GF-D8 (cell line): ENCODE measurements at places on chromosomes 13 and 19.

DNA sequence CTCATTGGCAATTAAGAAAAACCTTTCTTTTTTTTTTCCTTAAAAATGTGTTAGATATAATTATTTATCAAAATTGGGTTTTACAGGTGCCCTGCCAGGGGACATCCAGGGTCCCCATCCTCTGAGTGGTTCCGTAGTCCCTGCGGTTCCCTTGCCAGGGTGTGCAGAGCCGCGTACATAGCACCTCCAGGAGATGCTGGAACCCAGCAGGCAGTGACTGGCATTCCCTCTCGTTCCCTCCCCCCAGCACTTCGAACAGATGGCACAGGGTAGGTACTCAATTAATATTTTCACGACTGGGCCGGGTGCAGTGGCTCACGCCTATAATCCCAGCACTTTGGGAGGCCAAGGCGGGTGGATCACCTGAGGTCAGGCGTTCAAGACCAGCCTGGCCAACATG lies 82.0 kb downstream of the COL4A1 start:
- DNase-seq = no peak

DNA sequence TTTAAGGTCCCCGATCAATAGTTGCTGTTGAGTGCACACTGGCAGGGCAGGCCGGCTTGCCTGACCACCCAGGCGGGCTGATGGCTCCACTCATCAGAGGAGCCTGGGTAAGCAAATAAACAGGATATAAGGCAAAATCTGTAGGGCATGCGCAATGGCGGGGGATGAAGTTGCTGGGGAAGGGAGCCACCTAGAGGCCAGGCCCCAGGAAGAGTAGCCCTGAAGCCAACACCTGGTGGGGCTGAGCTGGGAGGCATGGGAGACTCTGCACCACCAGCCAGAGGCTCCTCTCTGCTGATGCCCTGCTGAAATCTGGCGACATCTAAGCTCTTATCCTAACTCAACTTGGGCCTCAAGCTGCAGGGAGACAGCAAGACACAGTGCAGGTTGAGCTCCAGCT lies 324.3 kb downstream of the ZNF536 start:
- DNase-seq = no peak

DNA sequence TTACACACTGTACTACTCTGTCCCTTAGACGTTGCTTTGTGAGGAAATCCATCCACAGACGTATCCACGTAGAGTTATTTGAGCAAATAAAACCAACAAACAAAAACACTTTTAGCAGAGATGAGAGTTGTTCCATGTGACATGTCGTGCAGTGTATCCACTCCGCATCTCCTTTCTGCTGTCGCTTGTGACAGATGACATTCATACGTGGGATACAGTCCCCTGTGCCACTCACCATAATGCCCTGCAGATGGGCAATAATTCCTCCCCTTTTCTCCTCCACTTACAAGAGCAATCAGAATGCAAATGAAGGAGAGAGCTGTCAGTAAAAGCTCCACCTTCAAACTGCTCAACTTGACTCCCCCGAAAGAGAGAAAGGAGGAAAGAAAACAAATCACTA lies 26.0 kb downstream of the IRS2 start:
- no peak for DNase-seq

DNA sequence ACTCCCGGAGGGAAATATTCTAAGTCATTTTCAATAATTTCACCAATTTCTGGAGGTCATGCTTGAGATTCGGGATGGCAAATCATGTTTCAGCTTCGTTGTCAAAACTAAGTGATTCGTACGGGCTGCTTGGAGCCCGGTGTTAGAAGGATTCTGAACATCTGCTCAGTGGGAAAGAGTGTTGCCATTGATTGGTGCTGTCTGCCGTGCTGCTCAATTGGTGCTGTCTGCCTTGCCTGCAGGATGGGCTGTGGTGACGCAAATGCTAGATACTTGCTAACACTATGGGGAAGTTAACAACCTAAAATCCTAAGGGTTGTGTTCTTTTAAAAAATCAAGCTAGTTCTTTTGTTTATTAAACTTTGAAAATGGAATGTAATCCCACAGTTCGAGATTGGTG lies 17.3 kb upstream of the CACNG8 start:
- DNase-seq = no peak

DNA sequence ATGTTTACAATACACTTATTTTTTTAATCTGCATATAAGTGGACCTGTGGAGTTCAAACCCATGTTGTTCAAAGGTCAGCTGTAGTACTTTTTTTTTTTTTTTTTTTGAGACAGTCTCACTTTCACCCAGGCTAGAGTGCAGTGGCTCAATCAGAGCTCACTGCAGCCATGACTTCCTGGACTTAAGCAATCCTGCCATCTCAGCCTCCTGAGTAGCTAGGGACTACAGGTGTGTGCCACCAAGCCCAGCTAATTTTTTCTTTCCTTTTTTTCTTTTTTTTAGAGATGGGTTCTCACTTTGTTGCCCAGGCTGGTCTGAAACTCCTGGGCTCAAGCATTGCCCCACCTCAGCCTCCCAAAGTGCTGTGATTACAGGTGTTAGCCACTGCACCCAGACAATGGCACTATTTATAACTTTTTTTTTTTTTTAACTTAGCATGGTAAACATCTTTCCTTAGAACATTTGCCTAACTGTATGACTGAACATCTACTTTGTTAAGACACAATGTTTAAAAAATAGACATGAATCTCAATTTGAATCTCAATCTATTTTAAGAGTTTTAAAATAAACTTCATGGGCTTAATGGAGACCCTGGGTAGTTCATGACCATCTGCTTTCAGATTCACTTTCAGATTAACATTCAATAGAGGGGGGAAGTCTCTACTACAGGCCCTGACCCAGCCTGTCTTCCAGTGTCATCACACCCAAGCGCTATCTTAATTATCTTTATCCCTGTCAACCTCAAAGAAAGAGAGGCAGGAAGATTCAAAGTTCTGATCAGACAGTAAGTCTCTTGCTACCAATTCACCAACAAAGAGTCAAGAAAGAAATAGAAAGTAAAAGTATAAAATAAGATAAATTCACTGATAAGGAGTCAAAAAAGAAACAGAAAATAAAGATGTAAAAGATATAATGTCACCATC lies 97.7 kb upstream of the DOCK9 start:
- DNase-seq = no peak

- no peak for DNase-seq
Measured at GRCh38 chr13:31015199-31015598, 82.7 kb downstream of the TEX26 start.

- no peak for DNase-seq
Measured at GRCh38 chr13:28854657-28855056, 34.5 kb downstream of the MTUS2 start.

DNA sequence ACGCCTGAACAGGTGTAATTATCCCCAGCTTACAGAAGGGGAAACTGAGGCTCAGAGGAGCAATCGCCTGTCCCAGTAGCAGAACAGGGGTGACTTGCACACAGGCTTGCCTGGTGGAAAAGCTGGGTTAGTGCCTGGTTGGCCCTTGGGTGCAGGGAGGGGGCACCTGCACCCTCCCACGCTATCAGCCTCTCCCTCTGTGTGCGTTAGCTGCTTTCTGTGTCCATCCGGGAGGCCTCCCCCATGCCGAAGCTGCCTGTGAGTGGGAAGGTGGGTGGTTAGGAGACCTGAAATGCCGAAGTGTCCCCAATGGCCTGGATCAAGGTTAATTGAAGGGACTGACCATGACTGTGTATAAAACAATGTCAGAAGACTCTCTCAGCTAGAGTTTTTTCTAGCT lies 295.0 kb downstream of the ZNF536 start:
- DNase-seq = no peak

DNA sequence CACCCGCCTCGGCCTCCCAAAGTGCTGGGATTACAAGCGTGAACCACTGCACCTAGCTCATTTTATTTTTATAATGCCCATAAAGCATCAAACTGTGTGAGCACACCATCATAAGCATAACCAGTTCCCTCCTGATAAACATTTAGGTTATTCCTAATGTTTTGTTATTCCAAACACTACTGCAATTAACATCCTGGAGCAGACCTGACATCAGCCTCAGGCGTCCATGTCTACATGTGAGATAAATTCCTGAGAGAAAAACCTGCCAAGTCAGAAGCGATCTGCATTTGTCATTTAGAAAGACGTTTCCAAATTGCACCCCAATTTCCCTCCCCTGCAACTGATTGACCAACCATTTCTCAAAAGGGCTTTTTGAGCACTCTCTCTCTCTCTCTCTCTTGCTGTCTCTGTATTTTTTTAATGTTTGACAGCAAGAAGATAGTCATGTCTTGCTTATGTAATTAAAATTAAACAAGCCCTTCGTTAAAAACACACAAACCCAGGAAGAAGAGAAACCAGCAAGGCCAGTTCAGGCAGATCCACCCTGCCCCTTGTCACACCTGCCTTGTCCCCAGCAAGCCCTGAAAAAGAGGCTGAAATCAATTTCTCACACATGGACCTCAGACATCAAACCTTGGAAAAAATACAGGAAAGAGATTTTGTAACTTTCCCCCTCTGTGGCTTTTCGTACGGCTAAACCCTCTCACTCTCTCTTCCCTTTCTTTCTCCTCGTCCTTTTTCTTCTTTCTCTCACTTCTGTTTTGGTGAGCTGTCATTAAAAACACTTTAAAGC lies 9.9 kb downstream of the LYPD3 start:
- DNase-seq = no peak

DNA sequence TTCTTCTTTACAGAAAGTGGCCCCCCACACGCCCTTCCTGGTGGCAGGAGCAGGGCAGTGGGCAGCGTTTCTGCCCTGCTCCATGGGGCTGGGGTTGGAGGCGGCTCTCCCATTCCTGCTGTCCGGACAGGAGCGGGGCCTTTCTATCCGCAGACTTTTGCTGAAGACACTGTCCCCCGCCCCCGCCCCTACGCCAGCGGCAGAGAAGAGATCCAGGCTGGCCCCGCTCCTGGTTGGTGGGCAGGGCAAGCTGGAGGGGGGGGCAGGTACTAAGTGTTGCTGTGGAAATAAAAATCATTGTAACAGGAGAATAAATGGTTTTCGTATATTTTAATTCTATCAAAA lies 81.7 kb downstream of the ZNF429 start:
- DNase-seq = no peak

DNA sequence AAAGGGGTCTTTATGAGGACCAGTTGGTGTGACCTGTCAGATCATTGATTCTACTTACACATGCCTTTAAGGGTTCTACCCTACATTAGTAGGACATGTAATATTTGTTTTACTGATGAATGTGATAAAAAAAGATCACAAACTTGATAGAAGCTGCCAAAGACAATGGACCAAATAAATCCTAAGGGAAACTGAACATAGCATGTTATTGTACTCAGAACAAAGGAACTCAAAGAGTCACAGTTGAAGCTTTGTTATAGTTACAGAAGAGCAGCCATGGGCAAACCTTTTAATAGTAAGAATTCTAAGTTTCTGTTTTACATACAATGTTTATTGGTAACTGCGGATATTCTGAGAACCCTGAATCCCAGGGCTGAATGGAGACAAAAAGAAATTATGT lies 780.1 kb downstream of the SLITRK6 start:
- no peak for DNase-seq

DNA sequence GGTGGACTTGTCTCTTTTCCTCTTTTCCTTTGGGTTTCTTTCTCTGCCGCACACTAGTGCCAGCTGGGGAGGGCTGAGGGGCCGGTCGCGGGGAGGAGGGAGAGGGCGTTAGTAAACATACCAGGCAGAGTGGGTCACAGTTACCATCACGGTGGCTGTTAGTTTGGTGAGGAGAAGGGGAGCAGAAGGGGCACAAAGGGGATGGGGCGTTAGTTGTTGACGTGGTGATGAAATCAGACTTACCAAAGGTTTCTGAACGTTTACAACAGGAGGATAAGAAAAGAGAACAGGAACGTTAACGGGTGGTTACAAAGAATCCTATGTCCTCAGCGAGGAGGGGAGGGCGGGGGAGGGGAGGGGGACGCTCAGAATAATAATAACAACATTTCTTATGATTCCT lies 77.9 kb downstream of the PTPRS start:
- DNase-seq = no peak

GRCh38 chr13:19864024-19864745 lies 736 bp upstream of the ZMYM5 start:
- peak; percentile 81 for DNase-seq

GRCh38 chr19:5244351-5244750 lies 96.3 kb downstream of the PTPRS start:
- DNase-seq = no peak

DNA sequence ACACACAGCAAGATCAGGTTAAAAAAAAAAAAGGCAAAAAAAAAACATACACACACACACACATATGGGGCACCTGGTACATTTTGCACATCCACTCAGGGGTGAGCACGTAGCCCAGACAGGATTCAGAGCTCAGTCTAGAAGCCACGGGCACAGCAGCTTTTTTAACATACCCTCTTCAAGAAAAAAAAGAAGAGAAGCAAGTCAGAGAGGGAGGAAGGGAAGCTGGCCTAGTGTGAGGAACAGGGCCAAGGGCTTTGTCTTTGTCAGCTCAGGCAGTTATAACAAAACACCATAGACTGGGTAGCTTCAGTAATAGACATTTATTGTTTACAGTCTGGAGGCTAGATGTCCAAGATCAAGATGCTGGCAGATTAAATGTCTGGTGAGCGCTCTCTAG lies 2.3 kb upstream of the TPM4 start:
- no peak for DNase-seq

DNA sequence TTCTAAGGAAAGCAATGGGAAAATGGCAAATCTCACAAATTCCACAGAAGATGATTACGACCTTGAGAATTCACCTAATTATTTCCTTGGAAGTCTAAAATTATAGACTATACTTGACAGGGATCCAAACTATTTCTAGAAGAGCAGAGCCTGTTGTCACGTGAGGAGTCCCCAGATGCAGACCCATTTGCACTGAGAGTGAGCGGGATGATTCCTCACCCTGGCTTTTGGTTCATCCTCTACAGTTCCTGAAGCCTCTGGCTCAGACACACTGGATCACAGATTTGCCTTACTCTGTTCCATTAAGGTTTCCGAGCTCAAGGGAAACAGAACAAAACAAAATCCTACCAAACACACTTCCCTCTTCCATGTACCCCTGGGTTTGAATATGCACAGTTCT lies 23.0 kb upstream of the CYSLTR2 start:
- no peak for DNase-seq

GRCh38 chr19:1251330-1252220 lies 3.2 kb downstream of the MIDN start:
- DNase-seq = peak; percentile 80

GRCh38 chr13:109904218-109904617 lies 117.8 kb upstream of the IRS2 start:
- no peak for DNase-seq

DNA sequence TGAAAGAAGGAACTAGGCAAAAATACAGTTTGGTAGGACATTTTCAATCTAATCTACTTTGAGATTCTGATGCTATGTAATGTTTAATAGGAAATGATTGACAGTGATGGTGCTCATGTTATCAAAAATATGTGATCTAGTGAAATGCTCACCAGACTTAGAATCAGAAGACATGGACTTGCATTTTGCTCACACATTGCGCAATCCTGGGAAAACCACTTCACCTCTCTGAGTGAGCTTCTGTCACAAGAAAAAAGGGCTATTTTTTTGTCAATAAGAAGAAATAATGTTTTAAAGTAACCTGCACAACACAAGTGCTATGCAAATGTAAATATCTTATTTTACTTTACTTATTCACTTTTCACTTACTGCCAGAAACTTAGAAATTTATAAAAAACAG lies 380.9 kb upstream of the HTR2A start:
- no peak for DNase-seq

GRCh38 chr19:49438261-49438660 lies 3.1 kb downstream of the SLC17A7 start:
- no peak for DNase-seq

GRCh38 chr13:51666374-51666773 lies 82.1 kb downstream of the WDFY2 start:
- no peak for DNase-seq

GRCh38 chr13:48110931-48111721 lies 16.2 kb upstream of the MED4 start:
- DNase-seq = no peak

- no peak for DNase-seq
Measured at GRCh38 chr19:3785451-3785937, 687 bp downstream of the MATK start.
